Kidney capillary endothelial cell (primary cell): ENCODE measurements at places on chromosomes 2 and 18.
A peak's percentile ranks its signal among the peaks of the same experiment; 100 is the strongest.

DNA sequence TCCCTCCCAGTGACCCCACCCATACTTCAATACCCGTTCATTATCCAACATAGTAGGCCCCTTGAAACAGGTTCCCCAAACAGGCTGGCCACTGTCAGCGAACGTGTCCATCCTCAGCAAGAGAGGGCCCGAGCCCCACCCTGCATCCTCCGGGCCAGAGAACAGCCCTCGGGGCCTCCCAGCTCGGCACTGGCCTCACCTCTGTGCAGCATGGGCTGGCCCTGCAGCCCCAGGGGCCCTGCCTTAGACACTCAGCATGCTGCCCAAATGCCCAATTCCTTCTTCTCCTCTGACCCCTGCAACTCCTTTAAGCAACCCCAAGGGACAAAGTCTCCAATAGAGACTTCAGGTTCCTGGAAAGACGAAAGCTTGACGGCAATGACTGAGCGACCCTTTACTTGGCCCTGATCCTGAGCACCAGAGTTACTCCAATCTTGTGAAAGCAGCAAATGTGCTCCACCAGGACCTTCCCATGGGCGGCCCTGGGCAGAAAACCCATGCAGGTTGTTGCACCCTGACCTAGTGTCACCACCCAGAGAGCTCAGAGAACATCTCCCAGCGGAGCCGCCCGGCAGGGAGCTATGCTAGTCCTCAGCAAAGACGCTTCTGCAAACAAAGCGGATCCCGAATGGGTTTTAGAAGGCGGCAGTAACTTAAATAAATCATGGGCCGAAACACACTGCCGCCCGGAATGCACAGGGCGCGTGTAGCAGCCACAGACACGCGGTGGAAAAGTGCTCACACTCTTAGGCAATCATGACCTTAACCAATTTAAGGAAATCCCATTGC is 782 bp downstream of the COL6A3 start:
- no peak for DNase-seq

DNA sequence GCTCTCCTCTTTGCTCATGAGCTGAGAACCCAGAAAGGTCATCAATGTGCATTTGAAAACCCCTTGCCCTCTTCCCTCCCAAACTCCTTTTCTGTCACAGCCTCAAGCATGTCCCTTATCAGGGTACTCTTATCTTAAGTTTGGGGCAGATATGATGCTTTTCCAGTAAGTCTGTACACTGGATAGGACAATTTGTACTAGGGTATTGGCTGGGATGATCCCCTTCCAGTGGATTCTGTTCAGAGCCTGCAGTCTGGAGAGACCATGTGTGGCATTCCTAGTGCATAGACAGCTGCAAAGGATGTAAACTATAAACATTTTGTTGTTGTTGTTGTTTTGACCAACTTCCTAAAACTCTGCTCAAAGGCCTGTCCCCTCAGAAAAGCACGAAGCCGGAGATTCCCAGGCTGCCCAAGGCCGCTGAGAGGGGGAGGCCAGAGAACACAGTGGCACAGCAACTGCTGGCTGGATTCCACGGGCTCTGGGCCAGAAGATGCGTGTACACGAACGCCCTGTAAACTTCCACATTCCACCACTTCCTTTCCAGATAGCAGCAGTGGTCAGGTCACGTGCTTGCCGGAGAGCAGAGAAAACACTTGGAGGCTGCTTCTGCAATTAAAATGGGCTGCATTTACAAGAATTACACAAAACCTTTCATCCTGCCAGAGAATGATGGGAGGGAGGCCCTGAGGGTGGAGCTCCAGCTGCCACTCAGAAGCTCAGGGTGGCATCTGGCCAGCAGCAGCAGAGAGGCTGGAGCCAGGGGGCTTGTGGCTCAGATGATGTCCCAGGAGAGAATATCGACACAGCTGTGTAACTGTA is 42.1 kb downstream of the BMP10 start:
- DNase-seq, result peak; percentile 97

DNA sequence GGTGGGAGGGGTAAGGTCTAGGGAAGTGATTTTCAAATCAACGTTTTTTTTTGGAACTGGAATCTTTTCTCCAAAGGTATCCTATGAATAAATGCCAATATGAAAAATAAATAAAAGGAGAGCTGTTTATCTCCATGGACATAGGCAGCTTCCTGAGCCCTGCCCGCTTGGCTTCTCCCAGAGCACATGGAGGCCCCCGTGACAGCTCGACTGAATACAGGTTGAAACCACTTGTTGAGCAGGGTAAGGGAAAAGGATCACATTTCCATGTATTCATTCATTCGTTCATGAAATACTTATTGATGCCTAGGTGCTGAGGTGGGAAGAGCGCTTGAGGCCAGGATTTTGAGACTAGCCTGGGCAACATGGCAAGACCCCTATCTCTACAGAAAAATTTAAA is 64.8 kb downstream of the MARCHF4 start:
- peak; percentile 8 for DNase-seq

DNA sequence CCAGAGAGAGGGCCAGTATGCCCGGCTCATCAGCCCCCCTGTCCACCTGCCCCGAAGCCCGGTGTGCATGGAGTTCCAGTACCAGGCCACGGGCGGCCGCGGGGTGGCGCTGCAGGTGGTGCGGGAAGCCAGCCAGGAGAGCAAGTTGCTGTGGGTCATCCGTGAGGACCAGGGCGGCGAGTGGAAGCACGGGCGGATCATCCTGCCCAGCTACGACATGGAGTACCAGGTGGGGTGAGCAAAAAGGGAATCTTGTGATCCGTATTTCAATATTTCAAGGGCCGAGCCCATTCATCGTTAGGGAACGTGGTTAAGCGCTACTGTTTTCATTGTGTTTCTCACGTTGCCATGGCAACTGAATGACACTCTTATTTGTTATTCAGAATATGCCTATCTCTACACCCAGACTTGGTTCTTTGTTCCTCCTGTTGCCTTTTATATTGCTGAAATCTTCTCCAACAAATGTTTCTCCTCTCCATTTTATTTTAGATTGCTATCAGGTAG is 81.5 kb downstream of the NRP2 start:
- peak; percentile 55 for DNase-seq

DNA sequence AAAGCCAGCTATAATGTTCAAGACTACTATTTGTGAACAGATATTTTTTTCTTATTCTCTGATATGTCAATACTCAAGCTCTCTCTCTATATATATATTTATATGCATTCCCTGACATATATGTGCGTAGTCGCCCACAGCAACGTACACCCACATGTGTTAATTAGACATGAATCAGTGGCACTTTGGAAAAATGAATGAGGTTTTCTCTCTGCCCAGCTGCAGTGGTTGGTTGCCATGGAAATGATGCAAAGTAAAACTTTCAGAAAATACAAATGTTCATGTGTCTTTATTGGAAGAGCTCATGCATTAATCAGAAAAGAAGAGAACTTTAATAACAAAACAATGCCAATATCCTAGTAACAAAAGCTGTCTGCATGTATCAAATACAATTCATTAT is 34.7 kb downstream of the UNC80 start:
- no peak for DNase-seq

- DNase-seq, result no peak
Observed at GRCh38 chr2:112776113-112776512, 8.2 kb downstream of the IL1A start.

- no peak for DNase-seq
Observed at GRCh38 chr2:110847651-110848050, 115.3 kb downstream of the ACOXL start.

- DNase-seq, result no peak
Observed at GRCh38 chr2:120969613-120970355, 234.1 kb downstream of the GLI2 start.

- no peak for DNase-seq
Observed at GRCh38 chr2:132623096-132623839, 46.7 kb downstream of the LYPD1 start.

GRCh38 chr18:77304268-77304667 is 54.6 kb downstream of the GALR1 start:
- no peak for DNase-seq

- no peak for DNase-seq
Observed at GRCh38 chr2:195824478-195824877, 167.5 kb downstream of the SLC39A10 start.

DNA sequence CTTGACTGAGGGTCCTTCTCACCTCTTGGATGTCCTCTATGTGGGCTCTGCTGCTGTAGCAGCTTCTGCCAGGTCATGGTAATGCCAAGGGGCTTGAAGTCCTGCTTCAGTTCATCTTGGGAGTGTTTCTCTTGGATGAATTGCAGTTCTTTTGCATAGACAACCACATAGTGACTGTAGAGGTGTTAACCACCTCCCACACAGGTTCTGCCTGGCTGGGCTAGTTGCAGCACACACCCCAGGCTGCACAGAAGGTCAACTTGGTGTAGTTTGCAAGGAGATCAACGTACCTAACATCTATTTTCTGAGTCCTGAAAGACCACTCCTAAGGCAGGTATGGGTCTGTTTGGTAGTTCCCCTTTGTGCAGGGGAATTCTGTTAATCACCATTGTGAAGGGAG is 108.1 kb downstream of the ADCYAP1 start:
- DNase-seq, result no peak

DNA sequence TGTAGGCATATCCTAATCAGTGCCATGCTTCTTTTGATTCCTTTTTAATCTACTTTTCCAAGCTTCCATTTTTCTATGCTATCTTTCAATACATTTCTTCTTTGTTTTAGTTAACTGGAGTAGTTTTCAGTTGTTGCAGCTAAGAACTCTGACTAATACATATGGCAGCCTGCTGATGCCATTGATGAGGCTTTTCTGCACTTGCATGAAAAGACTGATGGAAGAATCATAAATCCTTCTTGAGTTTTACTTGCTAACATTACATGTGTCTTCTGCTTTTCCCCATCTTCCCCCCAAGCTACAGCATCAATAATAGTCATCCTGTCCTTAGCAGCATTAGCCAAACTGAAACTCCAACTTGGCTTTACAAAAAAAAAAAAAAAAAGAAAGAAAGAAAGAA is 203.3 kb downstream of the LRP1B start:
- no peak for DNase-seq

- no peak for DNase-seq
Observed at GRCh38 chr18:59799383-59800015, 100.3 kb upstream of the PMAIP1 start.

DNA sequence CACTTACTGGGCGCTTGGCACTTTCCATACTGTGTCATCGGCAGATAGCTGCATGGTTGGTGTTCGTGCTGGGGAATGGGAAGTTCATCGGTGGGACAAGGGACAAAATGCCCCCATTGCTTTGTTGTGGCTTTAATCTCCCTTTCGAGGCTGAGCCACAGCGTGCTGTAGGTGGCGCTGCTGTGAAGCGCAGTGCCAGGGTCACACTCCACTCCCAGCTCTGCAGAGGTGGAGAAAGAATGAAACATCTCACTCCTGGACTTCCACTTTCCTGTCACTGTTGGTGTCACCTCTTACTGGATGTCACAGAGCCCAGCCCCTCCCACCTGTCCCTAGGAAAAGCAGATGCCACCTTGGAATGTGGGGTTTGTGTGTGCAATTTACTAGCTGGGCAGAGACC is 8.7 kb downstream of the TYMS start:
- no peak for DNase-seq

DNA sequence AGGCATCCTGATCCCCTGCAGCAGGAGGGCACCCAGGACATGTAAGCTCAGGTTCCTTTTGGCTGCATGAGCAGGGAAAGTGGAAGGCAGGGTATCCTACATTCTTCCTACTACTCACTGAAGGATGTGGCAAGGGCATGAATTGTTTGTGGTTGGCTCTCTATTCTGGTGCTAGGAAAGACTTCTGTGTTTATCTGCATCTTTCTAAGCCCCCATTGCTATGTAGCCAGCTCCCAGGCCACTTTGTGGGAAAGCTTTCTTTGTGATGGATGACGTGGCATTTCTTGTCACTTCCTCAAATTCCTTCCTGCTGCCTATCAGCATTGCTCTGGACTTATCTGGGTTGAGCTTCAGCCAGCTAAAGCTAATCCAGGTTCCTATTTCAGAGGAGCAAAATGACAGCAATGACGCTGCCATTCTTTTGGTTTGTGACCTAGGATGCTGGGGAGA is 46.2 kb downstream of the MEIS1 start:
- DNase-seq, result peak; percentile 69

GRCh38 chr2:71615767-71616730 is 162.7 kb downstream of the DYSF start:
- DNase-seq, result no peak

DNA sequence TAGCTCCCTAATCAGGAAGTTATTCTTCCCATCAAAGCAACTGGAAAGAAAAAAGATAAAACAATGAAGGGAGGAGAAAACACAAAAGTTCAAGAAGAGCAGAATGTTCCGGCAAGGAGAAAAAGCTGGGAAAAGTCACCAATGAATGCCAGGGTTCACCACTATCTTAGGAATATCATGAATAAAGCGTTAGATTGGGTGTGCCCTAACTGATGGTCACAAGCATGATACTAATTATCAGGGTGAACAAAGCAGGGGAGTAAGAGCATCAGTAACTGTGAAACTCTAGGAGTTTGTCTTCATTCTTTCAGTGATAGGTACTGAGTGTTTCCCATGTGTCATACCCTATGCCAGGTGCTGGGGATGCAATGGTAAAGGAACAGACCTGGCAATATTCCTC is 115.5 kb downstream of the ABCA12 start:
- no peak for DNase-seq

DNA sequence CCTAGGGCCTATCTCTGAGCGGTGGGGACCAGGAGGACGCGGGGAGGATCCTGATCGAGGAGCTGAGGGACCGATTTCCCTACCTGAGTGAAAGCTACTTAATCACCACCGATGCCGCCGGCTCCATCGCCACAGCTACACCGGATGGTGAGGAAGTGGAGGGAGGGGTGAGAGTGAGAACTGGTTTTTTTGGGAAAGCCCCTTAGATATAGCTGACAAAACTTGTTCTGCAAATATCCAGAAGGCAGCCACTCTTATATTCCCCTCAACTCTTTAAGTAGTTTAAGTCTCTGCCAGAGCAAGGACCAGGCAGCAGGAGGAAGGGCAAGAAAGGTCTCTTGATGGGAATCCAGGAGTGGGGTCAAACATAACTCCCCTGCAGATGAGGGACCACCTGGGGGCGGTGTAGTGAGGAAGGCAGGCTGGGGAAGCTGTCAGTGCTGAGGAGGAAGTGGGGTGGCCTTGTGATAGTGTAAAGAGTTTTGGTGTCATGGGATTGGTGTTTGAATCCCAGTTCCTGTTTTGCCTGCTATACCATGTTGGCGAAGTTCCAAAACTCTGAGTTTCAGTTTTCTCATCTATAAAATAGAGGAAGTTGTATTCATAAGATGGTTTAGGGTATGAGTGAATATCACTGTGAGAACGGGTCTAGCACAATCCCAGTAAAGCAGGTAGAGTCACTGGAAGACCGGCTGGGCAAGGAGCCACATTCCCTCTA is 3.4 kb downstream of the NAGK start:
- DNase-seq, result peak; percentile 37

DNA sequence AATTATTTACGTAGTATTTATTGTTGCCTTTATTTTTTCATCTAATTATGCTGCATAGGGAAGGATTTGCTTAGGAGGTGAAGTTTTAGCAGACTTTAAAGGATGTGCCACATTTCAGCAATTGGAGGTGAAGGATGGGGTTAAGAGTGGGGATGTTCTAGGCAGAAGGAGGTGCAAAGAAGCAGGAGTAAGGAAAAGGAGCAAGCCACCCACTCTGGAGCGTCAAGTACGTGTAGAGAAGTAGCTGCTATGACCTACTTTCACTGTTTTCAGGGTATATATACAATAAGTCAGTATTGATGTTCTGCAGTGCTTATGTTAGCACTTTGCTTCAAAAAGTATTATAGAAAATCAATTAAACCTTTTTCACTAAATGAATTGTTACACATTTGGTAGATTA is 34.4 kb downstream of the ITGAV start:
- DNase-seq, result no peak
